ENCODE measurements at places on chromosomes 1 and 21.

DNA sequence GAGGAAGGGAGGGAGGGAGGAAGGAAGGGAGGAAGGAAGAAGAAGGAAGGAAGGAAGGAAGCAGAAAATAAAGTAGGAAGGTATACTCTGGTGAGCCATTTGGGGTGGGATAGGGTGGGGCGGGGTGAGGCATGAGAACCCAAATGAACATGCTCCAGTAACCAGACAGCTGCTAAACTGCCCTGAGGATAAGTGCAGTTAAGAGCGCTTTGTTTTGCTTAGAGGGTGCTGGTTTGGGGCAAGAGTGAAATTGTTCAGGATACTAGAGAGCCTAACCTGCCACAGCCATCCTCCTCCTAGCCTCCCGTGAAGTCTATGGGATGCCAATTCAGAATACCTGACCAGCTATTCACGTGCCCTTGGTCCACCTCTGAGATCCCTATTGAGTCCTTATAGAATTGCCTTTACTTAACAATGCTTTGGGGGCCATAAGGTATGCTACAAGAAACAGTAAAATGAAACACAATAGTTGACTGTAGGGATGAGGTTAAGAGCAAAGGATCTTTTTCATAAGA lies 59.0 kb upstream of the ATF3 start:
- DNase-seq, result no peak

DNA sequence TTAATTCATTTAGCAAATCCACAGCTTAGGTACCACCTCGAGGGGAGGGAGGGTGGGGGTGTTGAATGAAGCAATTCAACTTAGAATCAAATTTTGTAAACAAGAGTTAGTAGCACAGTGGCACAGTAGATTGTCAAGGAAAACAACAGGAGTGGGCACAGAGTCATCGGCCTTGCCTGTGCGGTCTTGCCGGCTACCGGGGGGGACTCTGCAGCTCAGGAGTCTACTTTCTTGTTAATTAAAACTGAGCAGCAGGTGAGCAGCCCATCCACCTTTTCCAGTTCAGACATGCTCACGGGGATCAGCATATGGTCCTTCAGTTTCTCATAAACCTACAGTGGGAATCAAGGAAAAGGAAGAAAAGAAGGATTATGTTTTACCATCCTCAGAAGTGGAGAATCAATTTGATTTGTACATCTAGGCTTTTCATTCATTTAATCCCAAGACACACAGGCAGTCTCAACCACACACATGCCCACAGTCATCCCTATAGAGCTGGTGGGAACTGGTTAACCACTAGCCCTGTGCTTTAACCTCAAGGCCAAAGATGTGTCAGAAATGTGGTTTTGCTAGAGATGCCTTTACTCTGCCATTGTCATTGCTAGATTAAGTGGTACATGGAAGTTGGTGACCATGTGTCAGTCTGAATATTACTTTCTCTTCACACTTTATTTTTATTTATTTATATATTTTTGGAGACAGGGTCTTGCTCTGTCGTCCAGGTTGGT lies 45.0 kb upstream of the BCL10 start:
- no peak for DNase-seq

DNA sequence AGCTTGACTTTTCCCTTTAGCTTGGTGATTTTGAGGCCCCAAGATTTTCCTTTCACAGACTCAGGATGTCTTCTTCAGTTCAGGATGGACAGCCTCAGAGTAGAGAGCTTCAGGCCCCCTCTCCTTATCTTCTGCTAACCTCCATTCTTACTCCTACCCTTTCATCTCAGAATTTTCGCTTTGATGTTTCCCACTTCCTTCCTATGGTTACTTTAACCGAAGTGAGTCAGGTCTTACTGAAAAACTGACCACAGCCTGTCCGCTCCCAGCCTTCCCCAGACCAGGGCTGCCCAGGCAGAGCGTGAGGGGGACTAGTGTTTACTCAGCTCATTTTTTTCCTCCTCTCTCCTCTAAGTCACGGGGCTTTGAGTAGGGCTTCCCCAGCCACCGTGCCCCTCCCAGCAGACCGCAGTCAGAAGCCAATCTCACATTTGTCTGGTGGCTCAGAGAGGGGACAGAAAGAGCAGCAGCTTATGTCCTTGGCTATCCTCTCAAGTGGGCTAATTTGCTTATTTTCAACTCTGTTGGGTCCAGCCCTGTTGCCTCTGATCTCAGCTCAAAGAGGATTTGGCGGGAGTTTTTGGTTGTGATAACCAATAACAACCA lies 4.2 kb upstream of the IL19 start:
- peak; percentile 82 for DNase-seq

GRCh38 chr1:31579374-31579773 lies 3.1 kb downstream of the TINAGL1 start:
- no peak for DNase-seq

GRCh38 chr1:228514421-228514820 lies 27.2 kb downstream of the RNF187 start:
- no peak for DNase-seq

DNA sequence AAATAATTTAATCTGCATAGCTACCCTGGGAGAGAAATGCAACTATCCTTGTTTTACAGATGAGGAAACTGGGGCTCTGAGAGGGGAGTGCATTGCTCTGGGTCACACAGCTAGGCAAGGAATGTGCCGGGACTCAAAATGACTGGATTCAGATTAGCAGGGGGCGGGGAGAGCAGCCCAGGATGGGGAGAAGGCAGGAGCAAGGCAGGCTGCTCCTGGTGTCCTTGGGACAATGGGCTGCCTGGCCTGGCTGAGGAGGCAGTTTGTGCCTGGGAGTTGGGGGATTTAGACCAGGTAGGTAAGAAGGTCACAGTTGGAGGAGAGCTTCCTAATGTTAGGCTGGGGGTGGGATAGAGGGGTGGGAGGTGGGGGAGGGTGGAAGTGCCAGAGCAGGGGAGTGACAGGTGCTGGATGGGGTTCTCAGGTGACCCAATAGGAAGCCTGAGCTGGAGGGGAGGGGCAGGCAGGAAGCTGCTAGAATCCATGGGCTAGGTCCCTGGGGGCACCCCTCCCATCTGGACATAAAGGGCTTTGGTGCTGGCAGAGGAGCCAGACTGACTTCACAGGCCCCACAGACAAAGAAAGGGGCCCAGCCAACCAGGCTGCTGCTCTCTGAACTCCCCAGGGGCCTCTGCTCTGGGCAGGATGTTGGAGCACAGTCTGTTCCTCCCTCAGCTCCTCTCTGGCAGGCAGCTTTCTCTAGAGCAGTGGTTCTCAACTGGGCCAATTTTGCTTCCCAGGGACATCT lies 29.0 kb downstream of the TRIM62 start:
- no peak for DNase-seq

DNA sequence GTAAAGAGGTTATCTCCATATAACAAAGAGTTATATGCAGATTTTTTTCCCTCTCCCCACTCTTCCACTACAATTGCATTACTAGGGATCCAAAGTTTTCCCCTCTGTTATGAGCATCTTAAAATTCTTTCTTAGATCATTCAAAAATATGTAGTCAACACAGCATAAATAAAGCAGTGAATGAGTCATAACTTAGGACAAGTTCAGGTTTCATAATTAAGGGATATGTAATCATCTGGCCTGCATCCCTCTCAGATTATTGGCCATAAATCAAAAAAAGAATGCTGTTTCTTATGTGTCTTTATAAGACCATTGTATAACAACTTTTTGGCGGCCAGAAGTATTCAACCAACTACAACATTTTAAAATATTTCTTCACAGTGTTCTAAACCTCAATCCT lies 1526.1 kb downstream of the KCNT2 start:
- DNase-seq, result no peak

DNA sequence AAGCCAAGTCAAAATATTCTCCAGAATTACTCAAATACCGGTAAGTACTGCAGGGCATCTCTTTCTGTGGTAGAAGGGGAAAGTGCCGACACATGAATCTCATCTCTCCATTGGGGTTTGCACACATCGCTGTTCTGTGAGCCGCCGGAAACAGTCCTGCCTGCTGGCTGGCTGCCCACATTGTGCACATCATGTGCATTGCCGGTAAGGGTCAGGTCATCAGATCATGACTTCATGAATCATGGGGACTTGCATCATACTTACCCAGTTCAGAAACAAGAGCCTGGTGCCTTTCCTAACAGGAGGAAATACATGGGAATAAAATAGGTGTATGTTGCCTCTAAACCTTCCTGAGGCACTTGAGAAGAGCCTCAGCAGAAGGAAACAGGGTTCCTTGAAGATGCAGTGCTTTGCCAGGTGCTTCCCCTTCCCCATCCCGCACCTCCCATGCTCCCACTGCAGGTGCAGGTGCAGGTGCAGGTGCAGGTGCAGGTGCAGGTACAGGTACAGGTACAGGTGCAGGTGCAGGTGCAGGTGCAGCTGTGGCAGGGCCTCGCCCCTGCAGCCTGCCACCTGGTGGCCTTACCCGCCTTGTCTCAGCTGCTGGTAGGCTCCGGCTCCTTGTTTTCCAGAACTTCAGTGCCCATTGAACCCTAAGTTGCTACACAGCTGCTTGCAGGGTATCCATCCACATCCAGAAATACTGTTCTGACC lies 26.5 kb downstream of the GPR137B start:
- no peak for DNase-seq

DNA sequence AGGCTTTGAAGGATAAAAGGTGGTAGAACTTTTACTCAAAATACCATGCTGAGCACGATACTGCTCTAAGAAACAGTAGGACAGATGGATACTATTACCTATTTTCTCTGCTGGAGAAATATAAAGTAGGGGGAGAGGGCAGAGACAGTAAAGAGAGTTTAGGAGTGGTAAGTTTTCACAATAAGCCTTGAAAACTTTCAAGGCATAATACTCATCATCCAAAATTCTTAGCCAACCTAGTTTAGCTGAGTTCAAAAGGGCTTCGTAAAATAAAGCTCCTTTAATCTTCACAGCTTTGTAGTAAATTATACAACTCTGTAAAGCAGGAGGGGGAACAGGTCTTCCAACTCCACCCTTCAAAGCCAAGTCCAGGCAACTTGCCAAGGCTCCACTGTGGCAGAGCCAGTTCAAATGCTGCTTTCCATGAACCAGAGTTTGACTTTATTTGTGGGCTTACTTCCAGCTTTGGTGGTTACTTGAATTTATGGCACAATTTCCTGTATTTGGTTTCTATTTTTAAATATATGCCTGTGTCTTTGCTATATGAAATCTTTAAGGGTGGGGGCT lies 15.5 kb downstream of the TEX38 start:
- DNase-seq, result no peak

GRCh38 chr21:34510148-34511142 lies 1.6 kb downstream of the KCNE1 start:
- DNase-seq, result no peak

GRCh38 chr1:237031480-237031879 lies 10.5 kb upstream of the RYR2 start:
- DNase-seq, result no peak

GRCh38 chr1:12178511-12178910 lies 11.7 kb downstream of the TNFRSF1B start:
- DNase-seq, result no peak

DNA sequence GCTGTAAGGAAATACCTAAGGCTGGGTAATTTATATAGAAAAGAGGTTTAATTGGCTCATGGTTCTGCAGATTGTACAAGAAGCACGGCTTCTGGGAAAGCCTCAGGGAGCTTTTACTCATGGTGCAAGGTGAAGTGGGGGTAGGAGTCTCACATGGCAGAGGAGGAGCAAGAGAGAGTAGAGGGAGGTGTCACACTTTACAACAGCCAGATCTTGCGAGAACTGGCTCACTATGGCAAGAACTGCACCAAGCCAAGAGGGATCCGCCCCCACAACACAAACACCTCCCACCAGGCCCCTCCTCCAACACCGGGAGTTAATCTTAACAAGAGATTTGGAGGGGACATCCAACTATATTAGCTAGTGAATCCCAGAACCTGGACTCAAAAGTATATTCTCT lies 135.4 kb upstream of the SOD1 start:
- no peak for DNase-seq

DNA sequence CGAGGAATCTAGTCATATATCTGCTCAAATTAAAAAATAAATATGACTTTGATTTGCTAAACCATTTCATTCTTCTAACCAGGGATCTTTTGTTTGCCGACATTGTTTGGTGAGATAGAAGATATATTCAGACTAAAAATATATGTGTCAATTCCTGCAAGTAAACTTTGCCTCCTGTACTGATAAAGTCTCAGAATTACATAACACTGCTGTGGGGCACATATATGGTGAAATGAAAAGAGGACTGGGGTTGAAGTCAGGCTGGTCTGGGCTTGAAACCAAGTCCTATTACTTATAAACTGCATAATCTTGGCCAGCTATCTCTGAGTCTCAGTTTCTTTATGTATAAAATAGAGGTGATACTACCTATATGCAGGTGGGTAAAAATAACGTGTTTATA lies 9.8 kb downstream of the SCMH1 start:
- no peak for DNase-seq

- DNase-seq, result no peak
Measured at GRCh38 chr1:101081496-101082488, 56.2 kb upstream of the DPH5 start.

- no peak for DNase-seq
Measured at GRCh38 chr1:42944246-42944928, 14.3 kb downstream of the SLC2A1 start.

- no peak for DNase-seq
Measured at GRCh38 chr1:185487936-185488335, 170.9 kb upstream of the IVNS1ABP start.

DNA sequence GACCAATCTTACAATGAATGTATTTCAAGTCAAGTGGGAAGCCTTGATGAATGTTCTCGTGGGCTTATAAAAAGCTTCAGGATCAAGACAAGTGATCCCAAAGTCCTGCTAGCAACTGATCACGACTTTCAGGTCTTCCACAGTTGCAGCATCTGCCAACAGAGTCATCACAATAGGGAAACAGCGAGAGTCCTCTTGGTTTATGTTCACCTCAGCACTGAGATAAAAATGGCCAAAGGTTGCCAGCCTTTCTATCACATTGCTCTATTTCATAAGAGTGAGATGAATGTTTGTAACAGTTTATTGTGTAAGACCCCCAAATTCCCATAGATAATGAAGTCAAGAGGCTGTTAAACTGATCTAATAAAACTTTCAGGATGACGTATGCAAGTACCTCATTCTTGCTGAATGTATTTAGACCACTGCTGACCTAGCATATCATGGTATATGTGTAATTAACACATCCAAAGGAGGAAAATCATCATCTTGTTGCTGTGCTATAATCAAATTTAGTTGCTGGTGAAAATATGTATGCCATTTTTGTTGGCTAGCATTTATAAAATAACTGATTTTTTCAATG lies 150.6 kb downstream of the TGFBR3 start:
- DNase-seq, result no peak

GRCh38 chr1:68206848-68207689 lies 25.3 kb downstream of the WLS start:
- DNase-seq, result no peak

GRCh38 chr1:154802982-154803920 lies 66.8 kb downstream of the KCNN3 start:
- DNase-seq, result no peak
